ENCODE measurements at places on chromosomes 2 and 18.
A peak's percentile ranks its signal among the peaks of the same experiment; 100 is the strongest.

DNA sequence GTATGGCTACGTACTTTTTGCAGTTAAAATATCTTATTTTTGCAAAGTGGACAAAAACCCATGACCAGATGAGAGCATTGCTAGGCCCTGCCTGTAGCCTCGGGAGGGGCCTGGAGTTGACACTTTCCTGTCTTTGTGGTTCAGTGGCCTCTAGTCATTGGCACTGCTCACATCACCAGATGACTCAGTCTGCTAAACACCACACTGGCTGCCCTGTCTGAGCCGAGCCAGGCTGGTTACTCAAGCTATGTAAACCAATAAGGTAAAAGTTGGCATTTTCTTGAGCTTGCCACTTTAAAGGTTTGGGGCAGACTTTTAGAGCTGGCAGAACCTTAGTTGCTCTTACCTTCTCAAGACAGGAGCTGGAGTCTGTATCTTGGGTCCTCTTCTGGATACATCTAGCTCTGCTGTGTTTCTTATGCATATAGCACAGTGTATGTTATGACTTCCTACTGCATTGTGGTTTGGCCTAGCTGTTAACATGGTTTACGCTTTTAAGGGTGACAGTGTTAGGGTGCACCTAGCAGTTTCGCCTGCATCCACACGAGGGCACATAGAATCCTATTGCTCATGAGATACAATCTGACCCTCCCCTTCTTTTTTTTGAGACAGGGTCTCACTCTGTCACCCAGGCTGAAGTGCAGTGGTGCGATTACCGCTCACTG, 76.4 kb downstream of the AP1S3 start:
- DNase-seq, result peak; percentile 73

GRCh38 chr2:240189686-240190085, 49.2 kb upstream of the OTOS start:
- no peak for DNase-seq

GRCh38 chr2:240236217-240237111, 96.0 kb upstream of the OTOS start:
- DNase-seq, result no peak

DNA sequence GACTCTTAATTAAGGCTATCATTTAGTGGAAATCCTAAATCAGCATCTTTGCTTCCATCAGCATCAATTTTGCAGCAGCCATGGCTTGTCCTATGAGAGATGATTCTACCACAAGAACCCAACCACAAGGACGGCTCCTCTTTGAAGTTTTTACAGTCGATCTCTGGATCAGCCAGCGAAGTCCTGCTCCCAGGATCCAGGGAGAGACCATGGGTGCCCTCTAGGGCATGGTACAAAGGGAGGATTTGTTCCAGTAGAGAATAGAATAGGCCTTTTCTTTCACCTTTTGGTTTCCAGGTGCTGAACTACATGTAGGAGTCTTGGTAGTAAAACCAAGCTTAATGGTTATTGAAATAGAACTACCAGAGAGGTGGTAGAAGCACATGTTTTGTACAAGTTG, 52.7 kb downstream of the TMEM200C start:
- no peak for DNase-seq

DNA sequence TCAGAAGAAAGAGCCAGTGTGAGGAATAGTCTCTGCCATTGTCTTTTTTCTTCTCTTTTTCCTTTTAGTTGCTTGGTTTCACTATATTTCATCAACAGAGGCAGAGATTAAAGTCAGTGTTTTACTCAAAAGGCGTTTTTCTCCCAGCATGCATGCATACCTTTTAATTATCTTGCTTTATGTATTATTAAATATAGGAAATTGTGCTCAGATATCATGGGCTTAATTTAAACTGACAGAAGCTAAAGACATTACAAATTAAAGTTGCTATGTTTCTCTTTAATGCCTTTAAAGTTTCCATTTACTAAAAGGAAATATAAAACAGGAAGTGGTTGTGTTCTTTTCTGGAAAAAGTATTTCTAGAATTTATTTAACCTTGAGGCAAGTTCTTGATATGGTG, 223.3 kb upstream of the ATP5MC3 start:
- DNase-seq, result no peak

DNA sequence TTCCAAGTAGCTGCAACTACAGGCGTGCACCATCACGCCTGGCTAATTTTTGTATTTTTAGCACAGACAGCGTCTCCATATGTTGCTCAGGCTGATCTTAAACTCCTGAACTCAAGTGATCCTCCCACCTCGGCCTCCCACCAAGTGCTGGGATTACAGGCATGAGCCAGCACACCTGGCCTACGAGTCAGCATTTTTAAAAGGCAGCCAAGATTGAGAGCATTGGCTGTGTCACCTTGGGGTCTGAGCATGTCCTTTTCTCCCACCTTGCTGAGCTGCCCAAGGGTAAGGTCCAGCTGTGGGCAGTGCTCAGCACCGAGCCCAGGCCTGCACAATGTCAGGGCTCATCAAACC, 142.8 kb upstream of the LMAN1 start:
- no peak for DNase-seq

DNA sequence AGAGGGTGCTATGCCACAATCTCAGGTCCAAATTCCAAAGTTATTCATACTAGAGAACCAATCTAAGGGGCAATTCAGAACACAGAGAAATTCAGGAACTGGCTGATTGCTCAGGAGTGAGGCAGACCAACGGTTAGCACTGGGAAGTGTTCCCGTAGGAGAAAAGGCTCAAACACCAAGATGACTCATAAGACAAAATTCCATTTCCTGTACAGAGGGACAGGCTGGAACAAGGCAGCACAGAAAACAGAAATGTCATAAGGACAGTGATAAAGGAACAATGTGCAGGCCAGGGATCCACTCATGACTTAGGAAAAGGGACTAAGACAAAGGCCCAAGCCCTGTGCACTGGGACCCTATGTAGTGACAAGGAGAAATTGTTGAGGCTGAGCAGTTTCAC, 54.2 kb downstream of the PDE1A start:
- DNase-seq, result peak; percentile 84

GRCh38 chr2:42310007-42310515, 51.0 kb downstream of the COX7A2L start:
- no peak for DNase-seq

DNA sequence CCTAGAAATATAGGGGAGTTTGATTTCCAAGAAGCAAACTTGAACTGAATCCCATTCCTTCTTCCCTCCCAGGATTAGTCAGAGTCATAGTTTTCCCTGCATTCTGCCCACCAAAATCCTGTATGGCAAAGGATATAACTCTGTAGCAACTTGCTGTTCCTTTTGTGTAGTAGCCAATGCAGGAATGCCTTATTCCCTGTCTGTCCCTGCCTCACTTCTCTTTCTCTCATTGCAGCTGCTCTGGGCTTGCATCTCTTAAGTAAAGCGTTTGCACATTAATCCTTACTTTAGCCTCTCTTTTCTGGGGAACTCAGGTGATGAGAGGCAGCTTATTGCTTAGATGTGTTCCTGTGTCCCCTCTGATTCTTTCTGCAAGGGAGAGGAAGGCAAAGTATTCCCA, 333.1 kb upstream of the VWC2L start:
- no peak for DNase-seq

DNA sequence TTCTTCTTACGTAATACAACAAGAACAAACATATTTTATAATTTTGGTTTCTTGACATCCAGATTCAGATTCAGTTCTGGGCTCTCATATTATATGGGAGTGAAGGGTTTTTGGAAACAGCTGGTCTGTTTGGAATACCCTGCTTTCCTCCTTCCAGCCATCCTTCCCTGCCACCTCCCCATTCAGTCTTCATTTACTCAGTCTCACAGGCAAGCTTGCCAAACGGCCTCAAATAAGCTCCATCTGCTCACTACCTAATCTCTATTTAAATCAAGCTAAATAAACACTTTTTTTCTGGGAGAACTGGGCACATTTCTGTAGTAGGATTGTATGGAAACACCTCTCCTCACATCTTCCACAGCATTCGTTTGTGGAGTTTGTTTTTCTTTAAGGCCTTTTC, 147.5 kb downstream of the RND3 start:
- no peak for DNase-seq

DNA sequence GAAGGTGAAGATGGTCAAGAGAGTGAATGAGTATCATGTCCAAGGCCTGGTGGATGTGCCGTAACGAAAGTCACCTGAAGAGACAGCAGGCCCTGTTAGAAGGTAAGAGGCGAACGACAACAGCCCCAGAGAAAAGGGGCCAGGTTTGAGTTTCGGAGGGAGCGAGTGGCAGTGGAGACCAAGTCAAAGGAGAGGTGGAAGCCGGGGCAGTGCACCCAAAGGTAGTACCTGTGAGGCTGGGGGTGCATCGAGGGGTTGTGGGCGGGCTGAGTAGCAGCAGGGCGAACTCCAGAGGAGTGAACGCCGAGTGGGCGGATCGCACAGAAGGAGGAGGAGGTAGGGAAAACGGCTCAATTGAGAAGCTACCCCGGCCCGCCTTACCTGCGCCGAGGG, 358 bp downstream of the USP37 start:
- DNase-seq, result no peak

DNA sequence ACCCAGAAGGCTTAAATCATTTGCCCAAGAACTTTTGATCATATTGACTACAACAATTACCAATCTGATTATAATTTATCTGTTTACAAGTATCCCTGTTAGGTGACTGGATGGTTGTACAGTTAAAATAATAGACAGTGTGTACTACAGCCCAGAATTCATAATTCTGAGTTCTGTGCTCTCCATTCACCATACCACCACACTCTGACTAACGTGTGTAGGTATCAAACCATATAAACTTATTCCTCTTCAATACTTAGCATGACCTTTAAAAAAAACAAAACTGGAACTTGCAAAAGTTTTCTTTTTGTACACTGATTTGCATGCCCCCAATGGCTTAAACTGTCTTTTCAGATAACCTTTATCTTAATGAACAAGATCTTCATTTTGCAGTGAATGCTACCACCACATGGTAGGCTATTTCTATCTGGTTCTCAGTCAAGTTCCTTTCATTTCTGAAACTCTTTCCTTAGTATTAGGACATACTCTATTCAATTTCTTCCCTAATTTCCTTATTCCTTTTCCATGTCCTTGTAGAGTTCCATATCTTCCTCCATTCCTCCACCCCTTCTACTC, 50.9 kb downstream of the SOS1 start:
- DNase-seq, result no peak

DNA sequence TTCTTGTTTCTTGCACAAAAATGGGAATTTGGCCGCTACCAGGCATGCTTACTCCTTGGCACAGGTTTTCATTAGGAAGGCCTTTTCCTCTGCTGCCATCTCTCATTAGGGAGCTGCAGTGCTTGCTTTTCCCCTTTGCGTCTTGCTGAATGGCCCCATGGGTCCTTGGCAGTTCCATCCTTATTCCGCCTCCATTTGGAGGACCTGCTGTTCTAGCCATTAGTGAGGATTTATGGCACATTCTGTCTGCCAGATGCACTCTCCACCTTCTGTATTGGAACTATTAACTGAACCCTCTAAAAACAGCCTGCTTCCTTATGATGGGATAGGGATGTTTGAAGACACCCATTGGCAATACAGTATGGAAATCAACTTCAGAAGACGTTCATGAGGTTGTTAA, 103.5 kb upstream of the NOSTRIN start:
- no peak for DNase-seq

Data from fibroblast of skin of scalp (primary cell).